ENCODE measurements at places on chromosomes 12 and 14.

- no peak for DNase-seq
Measured at GRCh38 chr14:48900565-48900964, 685.6 kb downstream of the RPS29 start.

DNA sequence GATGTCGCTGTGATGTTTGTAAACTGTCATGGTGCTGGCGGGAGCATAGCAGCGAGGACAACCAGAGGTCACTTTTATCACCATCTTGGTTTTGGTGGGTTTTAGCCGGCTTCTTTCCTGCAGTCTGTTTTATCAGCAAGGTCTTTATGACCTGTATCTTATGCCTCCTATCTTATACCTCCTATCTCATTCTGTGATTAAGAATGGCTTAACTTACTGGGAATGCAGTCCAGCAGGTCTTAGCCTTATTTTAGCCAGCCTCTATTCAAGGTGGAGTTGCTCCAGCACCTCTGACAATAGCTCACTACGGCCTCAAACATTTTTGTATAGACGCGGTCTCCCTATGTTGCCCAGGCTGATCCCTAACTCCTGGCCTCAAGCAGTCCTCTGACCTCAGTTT lies 53.7 kb downstream of the B4GALNT3 start:
- DNase-seq = no peak

DNA sequence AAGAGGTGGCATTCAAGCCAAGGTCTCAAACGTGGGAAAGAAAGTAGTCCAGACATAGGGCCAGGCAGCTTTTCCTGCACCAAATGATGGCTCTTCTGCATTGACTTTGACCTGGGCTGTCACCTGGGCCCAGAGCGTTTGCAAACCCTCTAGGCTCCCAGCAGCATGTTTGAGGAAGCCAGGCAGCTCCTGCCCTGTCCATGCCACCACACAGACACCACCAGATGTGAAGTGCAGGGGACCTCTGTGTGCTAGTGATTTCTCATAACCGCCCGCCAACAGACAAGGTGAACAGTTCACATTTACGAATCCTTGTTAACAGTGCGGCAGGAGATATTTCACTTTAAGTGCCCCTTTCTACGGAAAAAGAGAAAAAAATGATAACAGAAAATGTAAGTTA lies 49.8 kb upstream of the FAM222A start:
- DNase-seq = no peak

DNA sequence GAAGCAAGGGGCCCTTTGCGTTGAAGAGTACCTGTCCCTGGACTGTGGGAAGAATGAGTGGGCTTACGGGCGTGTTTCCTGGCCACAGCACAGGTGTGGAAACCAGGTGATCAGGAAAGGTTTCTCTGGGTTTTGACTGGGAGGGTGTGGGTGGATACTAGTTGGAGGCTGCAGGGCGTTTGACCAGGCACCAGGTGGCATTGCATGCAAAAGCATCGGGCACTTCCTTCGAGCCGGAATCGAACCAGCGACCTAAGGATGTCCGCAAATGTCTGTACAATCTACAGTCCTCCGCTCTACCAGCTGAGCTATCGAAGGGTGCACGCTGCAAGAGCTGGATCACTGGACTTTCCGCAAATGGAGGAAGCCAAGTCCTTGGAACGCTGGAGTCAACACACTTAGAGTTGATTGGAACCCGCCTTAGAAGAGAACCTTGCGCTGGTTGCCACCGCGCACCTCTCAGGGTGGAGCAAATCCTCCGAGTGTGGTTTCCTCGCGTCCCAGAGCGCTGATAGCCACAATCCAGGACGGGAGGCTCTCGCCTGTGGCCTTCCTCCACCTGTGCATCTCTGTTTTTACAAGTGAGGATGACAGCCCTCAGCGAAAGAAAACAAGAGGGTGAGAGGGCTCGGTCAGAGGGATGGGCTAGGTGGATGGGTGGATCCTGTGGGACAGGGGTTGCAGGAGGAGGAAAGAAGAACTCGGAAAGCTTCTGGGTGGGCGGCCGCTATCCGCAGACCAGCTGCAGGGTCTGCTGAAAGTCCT lies 21.2 kb upstream of the RNASE4 start:
- DNase-seq = peak; percentile 50

- no peak for DNase-seq
Measured at GRCh38 chr12:54654926-54655325, 6.8 kb upstream of the DCD start.

DNA sequence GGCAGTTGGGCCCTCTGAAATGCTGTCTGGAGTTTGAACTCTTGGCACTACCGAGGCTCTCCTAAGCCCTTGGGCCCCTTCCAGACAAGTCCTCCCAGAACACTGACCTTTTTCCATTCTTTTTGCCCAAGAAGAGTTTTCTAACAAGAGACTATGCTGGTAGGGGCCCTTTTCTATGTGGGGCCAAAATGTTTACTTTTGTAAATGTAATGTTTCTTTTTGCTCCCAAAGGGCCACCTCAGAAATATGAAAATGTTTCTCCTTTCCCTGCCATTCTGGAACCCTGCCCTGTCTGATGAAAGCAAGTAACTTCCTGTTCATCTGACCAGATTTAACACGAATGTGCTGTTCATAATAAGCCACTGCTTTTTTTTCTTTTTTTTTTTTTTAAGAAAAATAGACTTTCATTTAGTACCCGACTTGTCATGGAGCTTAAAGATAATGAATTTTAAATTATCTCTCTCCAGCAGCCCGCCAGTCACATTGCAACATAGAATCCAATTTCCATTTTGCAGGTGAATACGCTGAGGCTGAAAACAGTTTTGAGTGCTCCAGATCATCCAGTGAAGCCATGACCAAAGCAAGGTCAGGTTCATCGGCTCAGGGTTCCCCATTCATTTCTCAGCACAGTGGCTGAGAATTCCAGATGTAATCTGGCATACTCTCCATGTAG lies 169.9 kb downstream of the DPF3 start:
- DNase-seq = no peak

DNA sequence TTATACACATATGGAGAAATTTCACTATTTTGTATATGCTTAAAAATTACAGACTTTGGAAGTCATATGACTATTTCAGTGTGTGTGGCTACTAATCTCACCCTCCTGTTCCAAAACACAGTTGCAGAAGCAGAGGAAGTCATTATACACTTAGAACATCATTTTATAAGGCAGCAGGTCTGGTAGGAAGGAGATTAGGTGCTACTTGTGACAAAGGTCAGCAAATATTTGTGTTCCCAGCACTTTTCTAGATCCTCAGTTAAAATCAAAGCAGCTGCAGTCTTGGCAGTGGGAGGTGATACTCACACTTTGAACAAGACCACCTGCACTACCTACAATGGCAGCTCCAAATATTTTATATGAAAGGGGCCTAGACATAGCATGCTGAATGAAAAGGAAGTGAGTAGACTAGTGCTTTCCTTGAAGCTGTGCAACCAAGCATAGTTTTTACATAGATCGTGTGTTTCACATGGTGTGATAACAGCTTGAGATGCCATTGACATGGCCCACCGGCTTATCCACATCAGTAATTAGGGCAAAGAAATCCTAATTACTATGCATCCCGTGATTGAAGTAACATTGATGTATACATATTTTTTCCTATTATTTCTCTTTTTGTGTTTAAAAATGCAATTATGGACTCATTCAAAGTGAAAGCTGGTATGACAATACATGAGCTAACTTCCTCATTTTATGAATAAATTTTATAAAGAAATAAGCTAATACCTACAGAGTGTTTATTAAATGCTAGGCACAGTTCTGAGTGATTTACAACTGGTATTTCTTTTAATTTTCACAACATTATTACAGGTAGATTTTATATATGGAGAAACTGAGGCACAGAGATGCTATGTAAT lies 5.3 kb downstream of the GYS2 start:
- no peak for DNase-seq

DNA sequence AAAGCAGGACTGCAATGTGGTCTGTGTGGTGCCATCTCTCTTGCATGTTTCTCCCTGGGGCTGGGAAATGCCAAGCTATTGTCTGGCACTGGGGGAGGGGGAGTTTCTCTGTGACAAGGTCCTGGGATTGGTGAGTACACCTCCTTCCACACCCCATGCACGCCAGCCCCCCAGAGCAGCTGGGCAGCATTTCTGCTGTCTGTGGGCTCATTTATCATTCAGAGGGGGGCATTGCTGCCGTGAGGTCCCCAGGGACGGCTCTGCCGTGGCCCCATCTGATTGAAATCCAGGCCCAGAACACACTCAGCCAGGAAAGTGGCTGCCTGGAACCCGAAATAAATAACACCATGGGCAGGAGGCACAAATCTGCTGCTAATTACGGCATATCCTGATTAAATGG lies 12.6 kb upstream of the FAM222A start:
- no peak for DNase-seq

GRCh38 chr12:89999699-90000505 lies 291.3 kb upstream of the ATP2B1 start:
- no peak for DNase-seq

- DNase-seq = no peak
Measured at GRCh38 chr12:112126911-112127310, 1.6 kb downstream of the TRAFD1 start.

DNA sequence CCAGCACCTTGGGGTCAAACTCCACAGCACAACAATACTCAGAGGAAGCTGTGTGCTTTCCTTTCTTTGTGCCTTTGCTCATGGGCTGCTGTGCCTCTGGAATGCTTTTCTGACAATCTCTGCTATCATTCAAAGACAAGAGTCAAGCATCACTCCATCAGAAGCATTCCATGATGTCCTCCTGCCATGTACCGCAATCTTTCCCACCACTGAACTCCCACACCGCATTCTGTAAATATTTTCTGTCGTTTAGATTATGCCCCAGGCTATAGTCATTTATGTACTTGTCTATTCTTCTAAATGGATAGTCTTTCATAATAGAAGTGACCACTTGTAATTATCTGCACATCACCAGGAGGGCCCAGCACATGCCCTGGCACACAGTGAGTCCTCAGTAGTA lies 327.8 kb downstream of the PDZRN4 start:
- no peak for DNase-seq

- DNase-seq = no peak
Measured at GRCh38 chr14:42862114-42862513, 1255.4 kb downstream of the LRFN5 start.

DNA sequence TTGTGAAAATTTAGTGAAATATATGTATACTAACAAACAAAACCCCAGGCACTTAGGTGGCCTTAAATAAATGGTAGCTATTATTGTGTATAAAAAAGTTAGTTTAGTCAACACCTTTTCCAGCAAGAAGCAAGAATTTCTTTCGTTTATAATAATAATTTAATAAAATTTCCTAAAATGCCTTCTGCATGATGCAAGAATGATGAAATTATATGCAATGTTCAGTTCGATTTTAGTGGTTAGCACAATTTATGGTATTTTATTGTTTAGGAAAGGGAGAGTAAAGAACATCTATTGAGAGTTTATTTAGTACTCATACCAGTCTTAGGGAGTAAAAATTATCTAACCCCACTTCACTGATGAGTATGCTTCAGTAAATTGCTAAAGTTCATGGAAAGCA lies 290.8 kb downstream of the APAF1 start:
- DNase-seq = no peak

DNA sequence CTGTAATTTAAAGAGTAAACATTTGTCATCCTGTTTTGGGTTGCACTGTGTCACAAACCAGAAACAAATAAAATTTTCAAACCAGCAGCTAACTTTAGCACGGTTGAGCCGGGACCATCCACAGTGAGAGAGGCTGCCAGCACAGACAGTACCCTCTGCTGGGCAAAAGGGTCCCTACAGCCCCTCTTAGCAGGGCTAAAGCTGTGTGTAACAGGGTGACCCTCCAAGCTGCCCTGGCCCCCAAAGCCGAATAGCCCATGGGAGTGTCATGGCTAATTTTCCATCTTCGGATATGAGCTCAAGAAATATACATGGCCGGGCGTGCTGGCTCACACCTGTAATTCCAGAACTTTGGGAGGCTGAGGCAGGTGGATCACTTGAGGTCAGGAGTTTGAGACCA lies 157.1 kb upstream of the GRIN2B start:
- no peak for DNase-seq

GRCh38 chr12:129001-129400 lies 62.4 kb downstream of the IQSEC3 start:
- DNase-seq = no peak

GRCh38 chr12:92140896-92141536 lies 4.6 kb downstream of the BTG1 start:
- DNase-seq = no peak

DNA sequence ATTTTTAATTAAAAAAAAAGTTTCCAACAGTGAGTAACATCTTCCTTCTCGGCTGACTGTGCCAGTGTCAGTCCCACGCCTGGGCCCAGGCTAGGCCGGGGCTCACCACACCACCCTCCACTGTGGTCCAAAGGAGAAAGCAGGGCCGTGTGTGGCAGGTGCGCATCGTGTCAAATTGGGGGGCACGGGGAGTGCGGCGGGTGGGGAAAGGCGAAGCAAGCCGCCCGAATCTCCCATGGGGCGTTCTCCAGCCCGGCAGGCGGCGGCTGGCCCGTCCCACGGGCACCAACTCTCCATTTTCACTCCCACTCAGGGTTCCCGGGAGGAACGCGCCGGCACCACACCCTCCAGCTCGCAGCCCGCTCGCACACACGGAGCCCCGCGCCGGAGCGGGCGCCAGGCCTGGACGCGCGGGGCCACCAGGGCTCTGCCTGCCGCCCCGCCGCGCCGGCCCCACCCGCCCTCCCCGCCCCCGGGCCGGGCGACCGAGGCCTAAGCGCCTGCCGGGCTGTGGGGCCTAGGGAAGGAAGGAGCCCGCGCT lies 604 bp downstream of the EEA1 start:
- peak; percentile 15 for DNase-seq

GRCh38 chr14:61385002-61385685 lies 63.8 kb downstream of the PRKCH start:
- no peak for DNase-seq

- DNase-seq = no peak
Measured at GRCh38 chr14:28755884-28756268, 10.7 kb upstream of the FOXG1 start.

GRCh38 chr14:95522556-95522955 lies 6.1 kb upstream of the SYNE3 start:
- no peak for DNase-seq

DNA sequence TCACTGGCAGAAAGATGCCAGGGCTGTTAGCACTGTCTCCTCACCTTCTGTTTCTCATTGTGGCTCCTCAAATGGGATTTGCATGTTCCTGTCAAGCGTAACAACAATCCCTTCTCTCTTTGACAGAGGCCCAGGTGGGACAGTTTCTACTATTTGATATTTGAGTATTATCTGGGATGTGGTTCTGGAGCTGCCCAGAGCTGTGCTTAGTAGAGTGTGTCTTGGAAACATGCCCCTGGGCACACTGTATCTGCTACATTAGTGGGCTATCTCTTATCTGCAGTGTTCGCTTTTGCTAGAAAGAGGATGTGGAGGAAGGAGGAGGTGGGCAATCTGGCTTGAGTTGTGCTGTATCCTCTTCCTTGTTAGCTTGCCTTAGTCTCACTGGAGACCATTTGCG lies 3.8 kb upstream of the ACADS start:
- DNase-seq = no peak

DNA sequence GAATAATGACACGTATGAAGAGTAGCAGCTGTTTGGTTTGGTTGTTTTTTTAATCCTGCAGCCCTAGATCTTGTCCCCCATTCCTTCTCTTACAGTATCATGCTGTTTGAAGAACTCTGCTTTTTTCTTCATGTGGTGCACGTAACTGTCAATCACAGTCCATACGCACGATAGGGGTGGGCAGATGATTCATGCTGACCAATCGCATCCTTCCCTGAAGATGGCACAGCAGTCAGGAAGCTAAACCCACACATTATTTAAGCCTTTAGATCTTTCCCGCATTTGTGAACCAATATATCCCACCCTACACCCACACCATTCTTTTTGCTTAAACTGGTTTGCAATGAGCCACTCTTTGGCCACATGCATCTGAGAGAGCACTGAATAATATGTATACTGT lies 158.9 kb upstream of the PLEKHA5 start:
- no peak for DNase-seq

All from stimulated activated CD8-positive, alpha-beta memory T cell treated with anti-CD3 and anti-CD28 coated beads, Interleukin-2, amount 100 ng/mL, for 1 hour (primary cell).